GM12878 (cell line): ENCODE measurements at places on chromosomes 7 and 10.
A peak's percentile ranks its signal among the peaks of the same experiment; 100 is the strongest.

DNA sequence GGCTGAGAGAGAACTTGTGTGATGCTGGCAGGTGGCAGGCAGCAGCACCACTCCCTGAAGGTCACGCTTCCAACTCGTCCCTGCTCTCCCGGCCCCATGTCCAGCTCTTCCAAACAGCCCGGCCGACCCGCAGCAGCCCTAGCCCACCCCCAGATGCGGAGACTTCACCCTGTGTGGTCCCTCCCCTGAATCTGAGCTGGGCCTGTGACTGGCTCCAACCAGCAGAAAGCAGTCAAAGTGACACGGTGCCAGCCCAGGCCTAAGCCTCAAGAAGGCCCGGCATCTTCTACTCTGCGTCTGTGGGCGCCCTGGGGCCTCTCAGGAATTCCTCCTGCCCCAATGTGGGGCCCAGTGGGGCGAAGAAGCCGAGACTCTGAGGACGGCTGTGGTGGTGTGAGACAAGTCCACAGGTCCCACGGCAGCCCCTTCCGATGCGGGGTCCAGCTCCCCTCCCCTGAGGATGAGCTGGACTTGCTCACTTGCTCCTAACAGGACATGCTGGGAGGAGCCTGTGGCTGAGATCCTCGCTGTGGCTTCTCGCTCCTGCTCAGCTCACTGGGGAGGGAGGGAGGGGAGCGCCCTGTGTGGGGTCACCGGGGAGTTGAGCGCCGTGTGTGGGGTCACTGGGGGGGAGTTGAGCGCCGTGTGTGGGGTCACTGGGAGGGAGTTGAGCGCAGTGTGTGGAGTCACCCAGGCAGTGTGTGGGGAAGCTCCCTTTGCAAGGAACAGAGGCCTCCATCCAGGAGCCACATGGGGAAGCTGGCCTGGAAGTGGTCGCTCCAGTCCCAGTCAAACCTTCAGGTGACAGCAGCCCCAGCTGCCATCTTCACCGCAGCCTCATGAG, 9.5 kb downstream of the STK32C start:
- no peak overlapping the region for H3K27ac ChIP-seq
- no peaks in the 10 kb centered on the region for H3K27me3 ChIP-seq
- no peak overlapping the region for H3K4me3 ChIP-seq
- H3K4me1 ChIP-seq: no peaks in the 10 kb centered on the region
- DNase-seq: no peak
- H3K36me3 ChIP-seq: no peaks in the 10 kb centered on the region

DNA sequence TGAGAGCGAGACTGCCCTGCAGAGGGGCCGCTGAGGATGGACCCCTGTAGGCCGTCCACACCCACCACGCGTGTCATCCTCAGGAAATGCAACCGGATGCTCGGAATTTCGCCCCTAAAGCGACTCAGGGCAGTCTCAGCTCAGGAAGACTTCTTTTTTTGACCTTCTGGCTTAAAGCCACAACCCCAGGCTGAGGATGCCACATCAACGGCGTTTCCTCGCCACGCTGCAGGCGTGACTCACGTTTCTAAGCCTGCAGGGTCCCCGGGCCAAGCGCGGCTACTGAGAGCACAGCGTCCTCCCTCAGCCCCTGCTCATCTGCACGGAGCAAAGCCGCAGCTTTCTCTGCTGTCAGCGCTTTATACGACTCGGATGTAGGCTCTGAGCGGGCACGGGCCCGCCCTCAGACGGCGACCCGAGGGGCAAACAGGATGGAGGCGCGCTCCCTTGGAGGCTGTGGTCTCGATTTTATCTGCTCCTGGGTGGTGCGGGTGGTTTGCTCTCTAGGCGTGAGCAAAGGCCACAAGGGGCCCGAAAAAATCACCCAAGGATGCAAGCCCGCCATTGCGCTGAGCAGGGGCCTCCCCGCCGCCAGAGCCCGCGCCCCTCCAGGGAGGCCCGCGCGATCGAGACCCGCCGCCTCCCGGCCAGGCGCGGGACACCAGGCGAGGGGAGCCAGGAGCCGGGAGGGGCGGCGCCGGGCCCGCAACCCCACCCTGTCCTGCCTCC, 726 bp upstream of the INSIG1 start:
- peak overlapping the region; percentile 77 for H3K4me3 ChIP-seq
- peaks cover 6% of the 10 kb centered on the region for H3K4me1 ChIP-seq
- no peaks in the 10 kb centered on the region for H3K27me3 ChIP-seq

DNA sequence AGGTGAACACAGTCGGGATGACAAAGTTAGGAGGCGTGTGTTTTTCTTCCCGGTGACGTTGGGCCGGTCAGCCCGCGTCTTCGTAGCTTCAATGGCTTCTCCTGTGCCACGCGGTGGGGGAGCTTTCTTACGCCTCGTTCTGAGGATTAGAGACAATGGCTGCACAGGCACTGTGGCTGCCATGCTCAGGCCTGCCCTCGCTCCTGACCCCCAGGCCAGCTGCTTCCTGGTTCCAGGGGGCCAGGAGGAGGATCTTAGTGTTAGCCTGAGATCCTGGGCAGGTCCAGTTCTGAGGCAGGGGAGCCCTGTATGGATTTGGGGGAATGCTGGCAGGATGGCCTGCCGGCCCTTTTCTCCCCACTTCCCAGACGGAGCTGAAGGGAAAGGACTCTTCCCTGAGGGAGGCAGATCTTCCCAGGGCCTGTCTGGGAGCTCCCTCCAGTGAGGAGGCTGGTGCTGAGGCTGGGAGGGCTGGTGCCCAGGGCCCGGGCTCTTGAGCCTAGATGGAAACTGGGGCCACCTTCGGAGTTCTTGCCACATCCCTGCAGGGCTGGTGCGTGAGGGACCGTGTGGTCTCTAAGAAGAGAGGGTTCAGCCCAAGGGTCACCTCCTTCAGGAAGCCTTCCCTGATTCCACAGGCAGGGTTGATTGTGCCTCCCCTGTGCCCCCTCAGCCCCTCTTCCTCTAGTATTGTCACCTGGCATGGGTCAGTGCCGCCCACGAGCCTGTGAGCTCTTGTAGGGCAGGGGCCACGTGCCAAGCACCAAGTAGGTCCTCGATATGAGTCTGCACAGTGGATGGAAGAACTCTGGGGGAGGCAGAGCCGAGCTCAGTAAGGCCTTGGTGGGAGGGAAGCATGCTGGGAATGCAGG, 101.4 kb downstream of the GRK5 start:
- no peaks in the 10 kb centered on the region; the same call in 1 of the 2 replicates for H3K36me3 ChIP-seq
- no peaks in the 10 kb centered on the region for H3K27me3 ChIP-seq

- no peak for DNase-seq
- H3K4me1 ChIP-seq: peaks cover 3% of the 10 kb centered on the region; the same call in 1 of the 2 replicates
- H3K27ac ChIP-seq: peak overlapping the region; percentile 83
- H3K4me3 ChIP-seq: peak overlapping the region; percentile 90
Measured at GRCh38 chr7:77538281-77539212, 1.5 kb downstream of the PTPN12 start.

- H3K4me3 ChIP-seq: no peak overlapping the region
- DNase-seq: no peak
- H3K27me3 ChIP-seq: no peaks in the 10 kb centered on the region
- peaks cover 32% of the 10 kb centered on the region for H3K4me1 ChIP-seq
- H3K36me3 ChIP-seq: no peaks in the 10 kb centered on the region; the same call in 1 of the 2 replicates
Measured at GRCh38 chr7:101950450-101951119, 133.2 kb downstream of the CUX1 start.

DNA sequence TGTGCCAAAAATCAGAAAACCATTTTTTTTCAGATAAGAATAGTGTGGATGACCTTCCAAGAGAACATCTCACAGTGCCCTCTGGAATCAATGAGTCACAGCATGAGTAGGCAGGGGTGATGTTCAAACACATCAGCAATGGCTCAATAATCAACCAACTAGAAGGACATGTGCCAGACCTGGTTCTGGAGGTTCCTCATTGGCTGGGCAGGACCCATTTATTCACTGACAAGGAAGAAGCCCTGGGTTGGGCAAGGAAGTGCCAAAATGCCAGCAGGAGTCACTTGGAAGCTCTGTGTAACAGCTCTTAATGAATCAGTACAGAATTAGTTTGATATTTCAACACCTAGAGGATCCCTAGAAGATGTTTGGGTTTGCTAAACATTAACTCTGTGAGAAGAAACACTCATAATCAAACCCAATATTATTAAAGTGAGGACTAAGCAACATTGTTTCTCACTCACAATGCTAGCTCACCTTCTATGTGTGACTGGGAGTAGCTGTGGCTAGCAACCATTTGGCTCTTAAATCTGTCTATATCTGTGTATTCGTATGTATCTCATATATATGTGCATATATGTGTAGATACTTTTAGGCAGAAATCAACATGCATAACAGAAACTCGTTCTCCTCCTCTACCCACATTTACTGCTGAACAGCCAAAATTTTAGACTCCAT, 72.3 kb upstream of the APBB1IP start:
- H3K27me3 ChIP-seq: no peaks in the 10 kb centered on the region
- H3K4me3 ChIP-seq: no peak overlapping the region
- no peak for DNase-seq
- no peaks in the 10 kb centered on the region for H3K36me3 ChIP-seq
- peaks cover 6% of the 10 kb centered on the region for H3K4me1 ChIP-seq

DNA sequence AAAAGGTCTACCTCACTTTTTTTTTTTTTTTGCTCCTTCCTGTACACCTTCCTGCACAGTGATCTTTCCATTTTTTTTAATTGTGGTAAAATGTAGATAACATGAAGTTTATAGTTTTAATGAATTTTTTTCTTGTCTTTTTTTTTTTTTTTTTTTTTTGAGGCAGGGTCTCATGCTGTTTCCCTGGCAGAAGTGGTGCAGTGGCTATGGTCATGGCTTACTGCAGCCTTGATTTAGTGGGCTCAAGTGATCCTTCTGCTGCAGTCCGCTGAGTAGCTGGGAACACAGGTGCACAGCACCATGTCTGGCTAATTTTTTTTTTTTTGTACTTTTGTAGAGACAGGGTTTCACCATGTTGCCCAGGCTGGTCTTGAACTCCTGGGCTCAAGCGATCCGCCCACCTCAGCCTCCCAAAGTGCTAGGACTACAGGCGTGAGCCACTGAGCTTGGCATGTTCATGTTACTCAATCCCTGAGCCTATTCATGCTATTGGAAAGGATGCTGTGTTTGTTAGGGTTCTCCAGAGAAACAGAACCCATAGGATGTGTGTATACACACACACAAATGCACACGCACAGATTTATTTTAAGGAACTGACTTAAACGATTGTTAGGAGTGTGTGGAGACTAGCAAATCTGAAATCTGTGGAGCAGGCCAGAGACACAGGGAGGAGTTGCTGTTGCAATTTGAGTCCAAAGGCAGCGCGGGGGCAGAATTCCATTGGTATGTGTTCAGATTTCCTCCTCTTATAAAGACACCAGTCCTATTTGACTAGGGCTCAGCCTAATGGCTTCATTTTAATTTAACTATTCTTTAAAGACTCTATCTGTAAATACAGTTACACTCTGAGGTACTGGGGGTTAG, 29.1 kb downstream of the GALNT11 start:
- H3K4me3 ChIP-seq: no peak overlapping the region
- no peaks in the 10 kb centered on the region for H3K27me3 ChIP-seq
- H3K27ac ChIP-seq: no peak overlapping the region
- no peaks in the 10 kb centered on the region for H3K36me3 ChIP-seq

DNA sequence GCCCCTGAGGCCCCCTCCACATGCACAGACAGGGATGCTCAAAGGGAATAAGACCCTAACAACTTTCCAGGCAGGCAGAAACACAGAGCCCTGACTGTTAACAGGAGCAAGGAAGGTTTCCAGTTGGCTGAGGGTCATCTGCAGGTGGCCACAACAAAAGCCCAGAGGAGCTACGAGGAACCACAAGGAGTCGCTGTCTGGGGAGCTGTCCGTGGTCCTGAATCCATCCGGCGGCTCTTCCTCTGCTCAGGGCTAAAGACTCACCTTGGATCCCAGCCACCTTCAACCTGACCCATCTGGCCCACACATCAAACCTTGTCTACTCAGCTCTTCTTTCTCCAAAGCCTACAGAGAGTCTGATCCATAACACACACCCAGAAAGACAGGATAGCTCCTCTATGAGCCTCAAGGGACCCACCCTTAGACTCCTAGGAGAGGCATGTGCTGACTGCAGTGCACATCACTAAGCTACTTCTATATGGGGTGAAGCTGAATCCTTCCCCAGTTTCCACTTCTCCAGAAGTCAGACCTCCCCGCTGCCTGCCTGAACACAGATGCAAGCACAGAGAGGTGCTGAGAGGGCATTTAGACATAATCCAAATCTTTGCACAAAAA, 104.0 kb downstream of the SLIT1 start:
- no peaks in the 10 kb centered on the region; the same call in 1 of the 2 replicates for H3K27me3 ChIP-seq
- DNase-seq: no peak
- no peaks in the 10 kb centered on the region for H3K4me1 ChIP-seq
- H3K27ac ChIP-seq: no peak overlapping the region
- H3K36me3 ChIP-seq: no peaks in the 10 kb centered on the region
- no peak overlapping the region for H3K4me3 ChIP-seq

- no peaks in the 10 kb centered on the region for H3K36me3 ChIP-seq
- no peak for DNase-seq
- H3K4me1 ChIP-seq: peaks cover 6% of the 10 kb centered on the region
Measured at GRCh38 chr10:9294132-9294663, 1239.7 kb downstream of the GATA3 start.

DNA sequence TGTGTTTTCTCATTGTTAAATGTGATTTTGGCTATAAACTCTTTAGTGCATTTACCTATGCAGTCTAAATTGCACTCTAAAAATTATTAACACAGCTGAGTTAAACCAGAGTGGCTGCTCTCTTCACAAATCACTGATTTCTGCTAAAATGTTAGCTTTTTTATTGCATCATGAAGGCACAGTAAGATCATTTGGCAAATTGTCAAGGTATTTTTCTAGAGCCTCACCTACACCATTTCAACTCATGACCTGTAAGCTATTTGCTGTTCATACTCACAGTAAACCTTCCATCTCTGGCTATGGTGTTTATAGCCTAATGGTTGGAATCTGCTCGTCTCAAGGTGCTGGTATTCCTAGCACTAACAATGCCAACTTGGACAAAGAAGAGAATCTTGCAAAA, 25.7 kb downstream of the NDUFB2 start:
- H3K36me3 ChIP-seq: no peaks in the 10 kb centered on the region
- H3K4me3 ChIP-seq: no peak overlapping the region
- no peak overlapping the region for H3K27ac ChIP-seq
- H3K27me3 ChIP-seq: no peaks in the 10 kb centered on the region

DNA sequence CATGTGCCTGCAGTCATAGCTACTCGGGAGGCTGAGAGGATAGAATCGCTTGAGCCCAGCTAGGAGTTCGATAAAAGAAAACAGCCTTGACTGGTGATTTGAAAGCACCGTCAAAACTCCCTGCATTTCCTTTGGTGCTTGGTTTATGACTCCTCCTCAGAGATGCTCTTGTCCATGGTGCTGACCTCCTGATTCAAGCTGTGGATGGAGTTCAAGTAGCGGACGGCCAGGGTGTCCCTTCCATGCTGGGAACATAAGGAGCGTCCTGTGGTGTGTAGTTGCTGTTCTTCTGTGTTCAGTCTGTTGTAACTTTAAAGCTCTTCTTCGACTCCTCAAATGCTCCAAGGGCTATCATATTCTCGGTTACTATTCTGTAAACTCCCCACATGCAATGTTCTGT, 382.5 kb upstream of the KIAA1217 start:
- no peak for DNase-seq
- H3K27me3 ChIP-seq: no peaks in the 10 kb centered on the region
- H3K27ac ChIP-seq: no peak overlapping the region

DNA sequence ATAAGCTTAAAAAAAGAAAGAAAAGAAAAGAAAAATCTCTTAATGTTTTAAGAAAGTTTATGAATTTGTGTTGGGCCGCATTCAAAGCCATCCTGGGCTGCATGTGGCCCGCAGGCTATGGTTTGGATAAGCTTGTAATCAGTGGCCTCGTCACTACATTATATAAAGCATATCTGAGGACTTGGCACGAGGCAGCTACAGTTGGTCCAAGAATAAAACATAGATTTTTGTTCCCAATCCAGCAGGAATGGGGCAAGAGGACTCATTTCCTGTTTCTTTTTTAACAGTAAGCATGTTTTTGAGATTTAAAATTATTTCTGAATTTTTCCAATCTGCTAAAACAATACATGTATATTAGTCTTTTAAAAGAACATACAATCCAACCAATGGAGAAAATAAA, 28.6 kb downstream of the MCM10 start:
- peaks cover 18% of the 10 kb centered on the region for H3K36me3 ChIP-seq
- H3K27me3 ChIP-seq: no peaks in the 10 kb centered on the region
- no peak overlapping the region for H3K27ac ChIP-seq
